Renal pelvis (tissue), 12 donors: ENCODE measurements at places on chromosomes 3 and 15. TPM values are rescaled to one million over a fixed set of nuclear protein-coding genes. Genes with fewer than 3 reads are reported as not detected.
A peak's percentile ranks its signal among the peaks of the same experiment; 100 is the strongest.

DNA sequence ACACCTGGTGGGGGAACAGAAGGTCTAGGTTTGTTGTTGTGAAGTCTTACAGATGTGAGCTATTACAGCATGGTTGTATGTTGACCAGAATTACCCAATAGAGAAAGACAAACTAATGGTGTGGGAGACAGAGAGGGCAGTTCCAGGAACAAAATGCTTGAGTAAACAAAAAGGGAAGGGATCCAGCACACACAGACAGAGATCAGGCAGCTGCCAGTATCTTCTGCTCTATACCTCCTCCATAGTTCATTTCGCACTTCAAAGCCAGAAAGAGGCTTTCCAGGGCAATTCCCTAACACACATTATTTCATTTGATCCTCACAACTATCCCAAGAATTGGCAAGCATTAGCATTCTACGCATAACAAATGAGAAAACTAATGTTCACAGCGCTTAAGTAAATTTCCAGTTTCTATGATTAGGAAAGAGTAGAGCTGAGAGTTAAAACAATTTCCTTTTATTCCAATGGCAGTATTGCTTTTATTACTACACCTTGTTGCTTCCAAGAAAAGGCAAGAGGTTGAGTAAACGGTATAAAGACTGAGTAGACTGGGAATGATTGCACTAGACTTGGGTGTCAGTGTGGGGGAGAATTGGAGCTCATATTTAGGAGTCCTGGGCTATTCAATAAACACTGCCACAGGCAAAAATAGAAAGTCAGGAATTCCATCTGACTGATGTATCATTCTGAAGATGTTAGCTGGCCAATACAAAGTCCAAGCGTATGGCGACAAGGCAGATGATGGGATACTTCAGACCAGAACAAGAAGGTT is 39.7 kb upstream of the ZNF280D start:
- peak; percentile 12 for DNase-seq

GRCh38 chr15:36696196-36696595 is 116.8 kb downstream of the CDIN1 start:
- DNase-seq: no peak

DNA sequence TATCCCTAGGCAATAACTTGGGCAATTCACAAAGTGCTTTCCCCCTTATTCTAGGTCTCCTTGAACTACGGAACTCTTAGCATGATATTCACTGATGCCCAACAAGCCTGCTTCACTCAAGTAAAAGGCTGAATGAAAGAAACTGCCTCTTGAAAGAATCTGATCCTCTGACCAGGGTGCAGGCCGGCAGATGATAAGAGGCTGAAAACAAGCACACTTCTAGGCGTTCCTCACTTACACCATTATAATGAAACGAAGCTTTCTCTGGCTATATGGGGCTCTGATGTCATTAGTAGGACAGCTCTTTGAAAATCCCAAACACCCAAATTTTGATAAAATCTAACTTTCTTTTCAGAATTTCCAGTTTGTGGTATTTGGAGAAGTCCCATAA is 28.4 kb downstream of the MAGI1 start:
- DNase-seq: no peak

The MKRN3 gene
- 2.0 TPM for polyA plus RNA-seq

The TRAT1 gene
- not detected for polyA plus RNA-seq

DNA sequence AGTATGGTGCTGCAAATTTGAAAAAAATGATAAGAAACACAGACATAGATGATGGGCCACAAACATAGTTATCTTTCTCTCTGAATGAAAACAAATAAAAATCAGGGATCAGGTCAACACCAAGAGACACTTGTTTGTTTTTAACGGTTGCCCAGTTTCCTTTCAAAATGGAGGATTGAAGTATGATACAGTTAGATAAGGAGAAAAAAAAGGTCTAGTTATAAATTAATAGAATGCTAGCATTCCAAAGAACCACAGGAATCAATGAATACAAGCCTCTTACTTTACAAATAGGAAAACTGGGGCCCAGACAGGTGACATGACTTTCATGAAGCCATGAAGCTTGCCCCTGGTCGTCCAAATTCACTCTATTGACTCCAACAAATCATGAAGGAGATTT is 305.1 kb downstream of the ZNF621 start:
- no peak for DNase-seq

The ZNF860 gene
- polyA plus RNA-seq: 2.1 TPM

The LARP6 gene
- polyA plus RNA-seq: 19.1 TPM

DNA sequence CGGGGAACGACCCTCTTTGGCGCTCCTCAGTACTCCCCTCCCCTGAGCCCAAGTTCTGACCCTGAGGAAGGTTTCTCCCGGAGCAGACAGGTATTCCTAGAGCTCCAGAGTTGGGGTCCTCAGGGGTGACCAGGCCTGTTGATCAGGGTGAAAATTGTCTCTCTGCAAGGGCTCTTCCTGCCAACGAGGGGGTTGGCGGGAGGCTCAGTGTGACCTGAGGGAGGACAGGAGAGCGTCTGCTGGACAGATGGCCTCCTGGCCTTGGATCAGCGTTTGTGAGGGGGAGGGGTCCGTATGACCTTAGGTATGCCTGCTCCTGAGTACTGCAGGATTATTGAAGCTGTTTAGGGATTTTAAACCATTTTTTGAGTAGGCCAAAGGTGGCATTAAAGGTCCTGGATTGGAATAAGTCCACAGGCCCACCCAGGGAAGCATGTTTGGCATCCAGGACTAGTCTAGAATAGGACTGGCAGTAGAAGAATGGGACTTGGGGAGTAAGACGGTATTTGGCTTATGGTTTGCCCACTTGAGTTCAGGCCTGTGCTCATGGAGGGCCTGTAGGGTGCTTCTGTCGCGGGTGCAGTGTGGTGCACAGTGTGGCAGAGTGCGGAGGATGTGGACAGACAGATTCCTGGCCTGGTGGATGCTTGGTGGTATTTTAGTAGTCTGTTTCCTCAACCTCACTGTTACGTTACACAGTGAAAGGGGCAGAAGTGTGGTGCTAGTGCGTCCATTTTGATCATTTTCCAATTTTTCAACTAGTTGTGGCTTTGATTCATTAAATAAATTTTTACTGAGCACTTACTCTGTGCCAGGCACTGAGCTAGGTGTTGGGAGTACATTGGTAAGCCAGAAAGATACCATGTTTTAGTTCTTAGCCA is 959 bp downstream of the ZNF592 start:
- DNase-seq: no peak

The SLC2A2 gene
- polyA plus RNA-seq: 20.9 TPM

- DNase-seq: no peak
Observed at GRCh38 chr15:48178648-48178931, 495 bp upstream of the MYEF2 start.

DNA sequence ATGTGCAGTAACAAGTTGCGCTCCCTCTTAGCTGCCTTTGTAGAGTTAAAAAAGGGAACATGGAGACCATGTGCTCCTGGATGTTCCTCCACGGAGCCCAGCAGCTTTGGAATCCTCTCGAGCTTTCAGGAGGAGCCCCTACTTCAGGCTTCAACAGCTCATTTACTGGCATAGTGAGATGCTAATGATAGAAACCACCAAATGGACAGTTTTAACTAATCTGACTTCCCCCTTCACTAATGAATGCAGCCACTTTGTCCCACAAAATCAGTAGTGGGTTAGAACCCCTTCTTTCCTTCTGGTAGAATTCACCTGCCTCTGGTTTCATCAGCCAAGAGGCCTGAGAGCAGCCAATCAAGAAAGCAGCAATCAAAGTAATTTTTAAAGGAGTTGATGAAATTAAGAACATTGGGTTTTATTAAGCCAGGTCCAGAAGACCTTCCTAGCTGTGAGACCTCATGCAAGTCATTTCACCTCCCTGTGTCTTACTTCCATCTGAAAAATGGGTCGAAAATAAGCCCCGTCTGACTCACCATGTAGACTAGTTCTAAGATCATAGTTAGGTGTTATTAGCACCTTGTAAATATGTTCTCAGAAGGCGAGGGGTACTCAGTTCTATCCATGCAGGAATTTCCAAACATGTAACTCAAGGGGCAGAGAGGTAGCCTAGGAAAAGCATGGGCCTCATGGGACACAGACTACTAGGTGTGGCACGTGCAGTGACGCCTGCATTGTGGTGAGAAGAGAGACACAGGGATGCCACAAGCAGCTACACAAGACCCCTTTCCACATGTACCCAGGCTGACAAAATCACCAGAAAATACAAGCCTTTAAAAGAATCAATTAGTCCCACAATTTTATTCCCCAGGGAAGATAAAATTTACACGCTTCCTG is 179.7 kb upstream of the LPP start:
- no peak for DNase-seq

The TRIM71 gene
- polyA plus RNA-seq: 9.4 TPM

- DNase-seq: no peak
Observed at GRCh38 chr3:2512881-2513280, 414.2 kb downstream of the CNTN4 start.

The HESX1 gene
- 2.9 TPM for polyA plus RNA-seq

GRCh38 chr3:75144406-75144805 is 519.7 kb upstream of the FRG2C start:
- DNase-seq: no peak

DNA sequence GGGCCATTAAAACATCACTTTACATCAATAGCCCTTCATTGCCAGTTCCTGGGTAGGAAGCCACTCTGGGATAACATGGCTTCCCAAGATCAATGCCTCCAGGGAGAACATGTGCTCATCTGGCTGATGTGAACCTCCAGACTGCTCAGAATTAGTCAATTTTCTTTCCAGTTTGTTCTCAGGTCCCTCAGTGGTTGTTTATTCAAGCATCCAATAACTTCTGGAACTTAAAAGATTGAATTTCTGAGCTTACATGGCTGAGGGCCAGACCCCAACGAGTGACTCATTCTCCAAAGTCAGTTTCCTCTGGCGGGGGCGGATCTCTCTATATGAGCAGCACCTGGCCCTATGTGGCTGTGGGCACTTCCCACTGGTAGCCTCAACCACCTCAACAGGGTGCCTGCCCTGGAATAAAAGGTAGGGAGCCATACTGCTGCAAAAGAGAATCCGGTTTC is 34.0 kb downstream of the LYZL4 start:
- DNase-seq: no peak

- no peak for DNase-seq
Observed at GRCh38 chr3:30679045-30679444, 72.6 kb downstream of the TGFBR2 start.

The GOLGA6A gene
- polyA plus RNA-seq: not detected

GRCh38 chr3:100100425-100100824 is 13.9 kb downstream of the FILIP1L start:
- DNase-seq: no peak

The HDC gene
- polyA plus RNA-seq: 1.4 TPM

The LMAN1L gene
- polyA plus RNA-seq: not detected

The SLC12A1 gene
- polyA plus RNA-seq: 352 TPM

GRCh38 chr3:57544181-57545125 is at the start of gene DNAH12:
Gene DNAH12 (minus strand): TSS chr3:57544344. CDS start chr3:57542870, 1,474 bp downstream.
- peak; percentile 95 for DNase-seq

The C3orf20 gene
- 0.19 TPM for polyA plus RNA-seq

DNA sequence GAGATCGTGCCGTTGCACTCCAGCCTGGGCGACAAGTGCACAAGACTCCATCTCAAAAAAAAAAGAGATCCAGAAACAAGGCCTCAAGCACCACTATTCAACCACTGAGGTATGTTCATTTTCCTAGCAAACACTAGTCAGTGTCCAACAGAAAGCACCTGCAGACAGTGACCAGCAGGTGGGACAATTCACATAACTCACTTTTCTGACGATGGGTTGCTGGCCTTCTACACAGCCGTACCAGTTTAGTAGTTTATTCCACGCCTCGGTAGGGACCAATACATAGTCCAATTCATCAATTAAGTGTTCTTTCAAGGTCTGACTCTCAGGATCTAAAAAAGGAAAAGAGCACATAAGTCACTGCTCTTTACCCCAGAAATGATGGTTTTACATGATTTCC is 12.4 kb downstream of the USP4 start:
- DNase-seq: no peak

The C15orf39 gene
- polyA plus RNA-seq: 13.1 TPM

- no peak for DNase-seq
Observed at GRCh38 chr3:10467904-10468612, 37.3 kb downstream of the ATP2B2 start.

DNA sequence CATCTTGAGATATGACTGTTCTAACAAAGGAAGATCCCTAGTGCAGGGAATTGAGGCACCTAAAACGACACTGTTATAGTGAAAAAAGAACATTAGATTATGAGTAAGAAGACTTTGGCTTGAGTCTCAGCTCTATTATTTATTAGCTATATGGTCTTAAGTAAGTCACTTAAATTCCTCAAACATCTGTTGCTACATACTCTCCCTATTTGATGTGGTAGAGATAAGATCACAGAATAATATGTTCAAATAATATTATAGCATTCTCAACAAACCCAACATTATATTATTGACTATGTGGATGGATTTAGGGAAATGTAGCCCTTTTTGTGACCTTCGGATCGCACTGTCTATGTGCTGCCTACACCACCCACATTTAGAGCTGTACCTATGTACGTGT is 136.9 kb downstream of the P2RY1 start:
- no peak for DNase-seq

The GPR149 gene
- polyA plus RNA-seq: not detected

The MORC1 gene
- polyA plus RNA-seq: 0.40 TPM
